ENCODE measurements at places on chromosomes 6 and 20. TPM values are rescaled to one million over a fixed set of nuclear protein-coding genes. Genes with fewer than 3 reads are reported as not detected.

GRCh38 chr20:10012464-10012863, 22.3 kb upstream of the ANKEF1 start:
- H3K4me3 ChIP-seq: no peak overlapping the region
- H3K27me3 ChIP-seq: peaks cover 38% of the 10 kb centered on the region
- peaks cover 2% of the 10 kb centered on the region for H3K36me3 ChIP-seq
- H3K27ac ChIP-seq: no peak overlapping the region

DNA sequence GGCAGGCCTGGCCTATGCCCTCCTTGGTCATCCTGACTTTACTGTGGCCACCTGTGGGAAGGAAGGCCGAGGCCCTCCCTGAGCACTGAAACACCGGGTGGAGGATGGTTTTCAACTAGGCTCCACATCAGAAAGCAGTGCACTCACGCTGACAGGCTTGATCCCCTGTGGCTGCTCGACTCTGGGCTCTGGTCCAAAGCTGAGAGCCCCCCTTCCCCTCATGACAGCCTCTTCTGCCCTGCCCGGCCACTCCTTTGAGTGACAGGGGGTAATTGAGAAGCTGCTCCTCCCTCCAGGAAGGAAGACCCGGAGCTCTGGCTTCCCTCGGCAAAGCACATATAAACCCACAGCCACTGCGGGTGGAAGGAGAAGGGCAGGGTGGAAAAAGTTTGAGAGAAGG, 43.6 kb downstream of the MUC22 start:
- H3K27ac ChIP-seq: peak overlapping the region; percentile 47
- peaks cover 10% of the 10 kb centered on the region for H3K4me1 ChIP-seq
- peaks cover 66% of the 10 kb centered on the region for H3K27me3 ChIP-seq
- DNase-seq: no peak
- no peak overlapping the region for H3K4me3 ChIP-seq

DNA sequence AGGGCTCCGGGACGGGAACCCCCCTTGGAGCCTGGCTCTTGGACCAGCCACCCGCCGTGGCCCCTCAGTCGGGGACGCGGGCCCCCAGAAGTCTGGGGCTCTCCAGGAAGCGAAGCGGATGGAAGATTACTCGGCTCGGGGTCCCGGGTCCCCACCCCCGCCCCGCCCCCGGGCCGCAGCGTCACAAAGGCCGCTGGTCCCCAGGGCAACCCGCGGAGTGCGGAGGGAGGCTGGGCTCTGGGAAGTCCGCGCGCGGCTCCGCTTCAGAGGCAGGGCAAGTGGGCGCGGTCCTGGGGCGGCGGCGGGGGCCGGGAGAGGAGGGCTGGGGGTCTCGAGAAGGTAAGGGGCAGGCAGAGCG, at the start of gene FNDC11:
TSS of gene FNDC11 (plus strand) at position 227 of the 358 bp plus-strand sequence. CDS start 1,505 bp downstream, outside the sequence.
- H3K36me3 ChIP-seq: no peaks in the 10 kb centered on the region
- peak within 1 kb of the TSS; percentile 88 for H3K27ac ChIP-seq
- peaks cover 13% of the 10 kb centered on the region for H3K4me1 ChIP-seq
- peak; percentile 58 for DNase-seq
- peak within 1 kb of the TSS; percentile 83 for H3K4me3 ChIP-seq

DNA sequence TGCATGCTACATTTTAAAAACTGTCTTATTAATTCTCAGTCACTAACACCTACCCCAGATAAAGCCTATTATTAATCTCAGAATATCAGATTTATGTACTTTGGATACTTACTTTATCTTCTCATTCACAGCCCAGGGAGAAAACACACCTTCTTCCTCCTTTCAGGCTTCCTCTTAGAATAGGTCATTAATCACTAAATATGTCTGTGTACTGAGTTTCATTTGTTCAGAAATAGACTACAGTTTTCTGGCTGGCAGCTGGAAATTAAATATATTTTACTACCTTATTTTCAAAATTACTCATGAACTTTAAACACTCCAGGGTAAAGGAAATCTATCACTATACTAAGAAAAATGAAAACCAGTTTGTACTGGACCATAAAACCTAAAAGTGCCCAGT, 147.7 kb upstream of the DST start:
- H3K27ac ChIP-seq: no peak overlapping the region
- no peaks in the 10 kb centered on the region for H3K36me3 ChIP-seq
- no peak for DNase-seq
- H3K4me3 ChIP-seq: no peak overlapping the region
- H3K4me1 ChIP-seq: no peaks in the 10 kb centered on the region

DNA sequence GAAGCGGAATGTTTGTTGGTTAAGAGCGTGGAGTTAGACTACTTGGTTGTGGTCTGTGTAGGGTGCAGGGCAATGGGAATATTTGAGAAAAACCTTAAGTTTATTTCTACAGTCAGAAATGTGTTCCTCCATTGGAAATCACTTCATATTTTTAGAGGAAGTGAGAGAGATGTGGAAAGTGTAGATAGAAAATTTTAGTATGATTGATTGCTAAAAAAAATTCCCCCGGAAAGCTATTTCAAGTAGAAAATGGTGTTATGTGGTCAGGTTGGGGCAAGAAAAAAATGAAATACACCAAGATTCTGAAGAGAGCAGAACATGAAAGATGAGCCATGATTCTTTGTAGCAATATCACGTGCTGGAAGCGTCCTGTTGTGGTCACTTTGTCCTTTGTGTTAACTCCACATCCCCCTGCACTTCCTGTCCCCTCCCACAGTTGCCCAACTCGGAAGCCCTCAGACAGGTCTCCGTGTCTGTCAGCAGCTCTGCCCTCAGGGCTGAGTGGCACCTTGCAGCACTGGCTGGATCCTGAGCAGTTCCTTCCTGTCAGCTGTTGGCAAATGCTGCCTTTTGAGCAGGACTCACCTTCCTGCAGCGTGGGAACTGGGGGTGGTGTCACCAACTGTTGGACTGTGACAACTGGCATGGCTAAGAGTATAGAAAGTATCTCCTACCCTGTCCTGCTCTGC, 137.5 kb upstream of the SLC24A3 start:
- H3K4me1 ChIP-seq: no peaks in the 10 kb centered on the region
- H3K36me3 ChIP-seq: no peaks in the 10 kb centered on the region
- no peak for DNase-seq
- no peak overlapping the region for H3K4me3 ChIP-seq
- no peaks in the 10 kb centered on the region for H3K27me3 ChIP-seq

- H3K27me3 ChIP-seq: no peaks in the 10 kb centered on the region
- H3K4me1 ChIP-seq: peaks cover 26% of the 10 kb centered on the region
- no peaks in the 10 kb centered on the region for H3K36me3 ChIP-seq
- peak overlapping the region; percentile 10 for H3K27ac ChIP-seq
- no peak for DNase-seq
These were observed 70.7 kb upstream of the TAB2 start for GRCh38 chr6:149246691-149247384.

DNA sequence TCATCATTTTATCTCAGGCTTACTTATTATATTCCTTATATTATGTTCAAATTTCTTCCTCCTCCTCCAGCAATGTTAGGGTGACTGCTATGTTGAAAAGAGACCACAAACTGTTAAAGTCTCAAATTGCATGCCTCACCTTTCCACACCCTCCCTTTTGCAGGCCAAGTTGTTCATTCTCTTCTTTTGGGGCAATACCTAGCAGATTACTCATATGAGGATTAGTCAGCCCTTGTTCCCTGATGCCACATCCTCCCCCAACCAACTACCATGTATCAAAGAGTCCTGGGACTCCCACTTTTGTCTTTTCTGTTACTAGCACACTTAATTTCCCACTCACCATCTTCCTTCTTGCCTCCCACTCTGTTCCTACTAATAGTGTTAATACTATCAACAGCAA, 434.7 kb downstream of the BCKDHB start:
- H3K27ac ChIP-seq: no peak overlapping the region
- DNase-seq: no peak
- H3K4me3 ChIP-seq: no peak overlapping the region
- H3K36me3 ChIP-seq: no peaks in the 10 kb centered on the region
- peaks cover 21% of the 10 kb centered on the region for H3K27me3 ChIP-seq

GRCh38 chr6:74199215-74199915, 503.4 kb downstream of the CD109 start:
- no peaks in the 10 kb centered on the region for H3K4me1 ChIP-seq
- H3K27me3 ChIP-seq: no peaks in the 10 kb centered on the region
- DNase-seq: no peak

DNA sequence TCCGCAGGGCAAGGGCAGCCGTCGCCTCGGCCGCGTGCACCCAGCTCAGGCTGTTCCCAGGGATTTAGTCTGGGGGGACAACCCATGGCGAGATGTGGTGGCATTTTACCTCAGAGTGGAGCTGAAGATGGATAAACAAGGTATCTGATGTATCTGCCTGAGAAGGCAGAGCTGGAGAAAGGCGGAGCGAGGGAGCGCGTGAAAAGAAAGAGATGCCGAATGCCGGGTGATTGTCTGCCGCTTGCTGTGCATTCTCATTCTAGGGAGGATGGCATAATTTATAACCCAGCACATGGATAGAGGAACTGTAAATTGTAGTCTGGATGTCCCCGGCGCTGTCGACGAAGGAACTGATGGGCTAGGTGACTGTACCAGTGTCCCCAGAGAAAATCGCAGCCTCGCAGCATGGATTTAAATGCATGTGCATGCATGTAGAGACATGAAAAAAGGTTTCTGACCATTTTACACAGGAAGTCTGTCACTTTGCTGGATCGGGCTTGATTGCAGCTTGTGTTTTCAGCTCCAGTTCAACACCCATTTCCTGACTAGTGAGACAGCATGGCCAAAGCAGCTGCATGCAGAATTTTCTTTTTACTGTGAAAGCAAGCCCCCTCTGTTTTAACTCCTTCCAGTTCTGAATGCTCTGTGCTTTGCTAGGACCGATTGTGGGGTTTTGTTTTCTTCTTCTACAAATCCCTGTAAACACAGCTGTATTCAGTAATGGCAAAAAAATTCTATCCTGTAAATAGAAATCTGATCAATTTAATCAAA, 149.7 kb downstream of the PRL start:
- H3K27ac ChIP-seq: no peak overlapping the region
- no peaks in the 10 kb centered on the region for H3K36me3 ChIP-seq
- no peaks in the 10 kb centered on the region for H3K4me1 ChIP-seq

Gene GRIK2
- not detected for total RNA-seq

Gene COL21A1
- not detected for total RNA-seq

Gene RAB5IF
- 66.3 TPM for total RNA-seq

Gene MTG2
- total RNA-seq: 14.3 TPM

Gene PRSS35
- total RNA-seq: not detected

Gene GPR6
- not detected for total RNA-seq

Measured in T-helper 17 cell (primary cell).